Hindlimb muscle (tissue), 1 donor: ENCODE measurements at places on chromosomes 12 and 14.

GRCh38 chr12:65278576-65279368 is at the start of gene MSRB3:
Gene MSRB3, plus strand, starts transcription at chr12:65278683. Its CDS starts 29,897 bp downstream, at chr12:65308580.
- DNase-seq: peak; percentile 77

DNA sequence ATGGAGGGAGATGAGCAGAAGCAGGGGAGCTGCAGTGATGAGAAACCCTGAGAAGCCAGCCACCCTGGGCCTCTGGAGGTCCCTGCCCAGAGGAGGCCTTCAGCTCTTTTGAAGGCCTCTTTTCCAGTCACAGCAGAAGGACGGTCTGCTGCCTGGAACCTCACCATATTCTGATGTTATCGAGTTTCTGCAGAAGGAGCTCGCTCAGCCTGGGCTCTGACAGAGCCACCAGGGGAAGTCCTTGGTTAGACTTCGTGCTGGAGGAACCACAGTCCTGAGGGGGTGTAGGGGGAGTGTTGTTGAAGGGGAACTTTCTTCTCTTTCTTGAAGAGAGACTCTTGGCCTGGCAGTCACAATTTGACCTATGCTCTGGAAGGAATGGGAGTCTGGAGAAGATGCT is 25.1 kb upstream of the BATF start:
- no peak for DNase-seq

DNA sequence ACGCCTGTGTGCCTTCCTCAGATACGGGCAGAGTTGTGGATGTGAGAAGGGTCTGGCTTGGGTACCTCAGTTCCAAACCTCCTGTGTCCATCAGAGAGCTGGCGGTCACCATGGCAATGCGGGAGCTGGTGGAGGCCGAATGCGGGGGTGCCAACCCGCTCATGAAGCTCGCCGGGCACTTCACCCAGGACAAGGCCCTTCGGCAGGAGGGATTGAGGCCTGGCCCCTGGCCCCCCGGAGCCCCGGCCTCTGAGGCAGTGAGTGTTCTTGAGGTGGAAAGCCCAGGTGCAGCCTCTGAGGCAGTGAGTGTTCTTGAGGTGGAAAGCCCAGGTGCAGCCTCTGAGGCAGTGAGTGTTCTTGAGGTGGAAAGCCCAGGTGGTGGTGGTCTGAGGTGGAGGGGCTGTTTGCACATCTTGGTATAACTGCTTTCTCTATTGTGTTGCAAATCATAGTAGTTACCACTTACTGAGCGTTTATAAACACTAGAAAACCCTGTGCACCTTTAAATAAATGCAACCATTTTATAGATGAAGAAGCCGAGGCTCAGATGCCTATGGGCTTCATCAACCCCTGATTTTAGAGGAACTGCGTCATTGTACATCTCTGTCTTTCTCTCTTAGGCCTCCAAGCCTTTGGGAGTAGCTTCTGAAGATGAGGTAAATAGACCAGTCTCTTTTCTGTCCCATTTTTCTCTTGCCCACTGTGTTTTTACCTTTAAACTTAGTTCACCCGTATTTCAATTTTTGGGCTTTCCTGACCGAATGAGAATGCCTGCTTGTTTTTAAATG is 976 bp downstream of the PEX5 start:
- DNase-seq: no peak

- no peak for DNase-seq
These were observed 89.7 kb downstream of the NUMB start for GRCh38 chr14:73368616-73369015.

- DNase-seq: no peak
These were observed 6.0 kb upstream of the PRKAG1 start for GRCh38 chr12:49024543-49024942.

- DNase-seq: no peak
These were observed 157.0 kb upstream of the RBM19 start for GRCh38 chr12:114123108-114123507.

DNA sequence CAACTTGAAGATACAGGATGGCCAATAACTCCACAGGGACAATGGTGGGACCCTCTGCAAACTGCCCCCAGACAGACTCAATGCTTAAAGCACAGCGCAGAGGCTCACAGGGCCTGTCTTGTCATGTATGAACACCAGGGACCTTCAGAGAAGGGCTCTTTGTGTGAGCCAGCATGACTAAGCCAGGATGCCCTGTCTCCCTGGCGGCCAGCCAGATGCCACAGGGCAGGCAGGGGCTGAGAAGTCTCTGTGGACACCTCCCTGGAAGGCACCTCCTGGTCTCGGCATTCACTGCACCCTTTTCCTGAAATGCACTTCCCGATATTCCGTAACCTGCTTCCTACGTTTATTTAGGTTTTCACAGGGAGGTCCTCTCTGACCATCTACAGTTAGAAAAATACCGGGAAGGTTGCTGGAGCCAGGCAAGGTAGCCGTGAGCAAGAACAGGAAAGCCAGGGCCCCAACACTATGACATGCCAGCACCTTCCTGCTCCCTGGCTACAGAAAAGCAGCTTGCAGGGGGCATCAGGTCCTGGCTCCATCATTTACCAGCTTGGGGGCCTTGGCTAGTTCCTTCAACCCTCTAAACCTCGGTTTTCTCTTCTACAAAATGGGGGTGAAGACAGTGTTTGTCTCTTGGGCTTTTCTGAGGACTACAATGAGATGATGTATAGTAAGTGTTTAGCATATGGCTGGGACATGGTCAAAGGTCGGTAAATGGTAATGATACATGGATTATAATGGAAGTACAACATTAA is 65.0 kb downstream of the PITPNM2 start:
- no peak for DNase-seq

DNA sequence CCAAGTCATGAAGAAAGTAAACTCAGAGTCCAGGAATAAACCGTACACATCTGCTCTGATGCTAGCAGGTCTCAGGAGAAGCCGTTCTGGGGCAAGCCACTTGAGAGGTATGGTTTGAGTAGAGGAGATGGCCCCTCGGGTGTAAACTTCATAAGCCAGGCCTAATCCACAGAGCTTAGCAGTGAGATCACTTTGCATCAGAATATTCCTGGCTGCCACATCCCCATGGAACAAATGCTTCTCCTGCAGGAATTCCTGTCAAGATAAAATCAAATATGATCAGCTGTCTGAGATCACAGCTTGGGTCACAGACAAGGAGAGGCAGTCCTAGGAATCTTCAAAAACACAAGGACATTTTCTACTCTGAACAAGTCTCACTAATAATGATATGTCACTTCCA is 11.2 kb upstream of the MAGOHB start:
- DNase-seq: no peak

- DNase-seq: no peak
These were observed 22.5 kb upstream of the ATP2B1 start for GRCh38 chr12:89731089-89731488.

DNA sequence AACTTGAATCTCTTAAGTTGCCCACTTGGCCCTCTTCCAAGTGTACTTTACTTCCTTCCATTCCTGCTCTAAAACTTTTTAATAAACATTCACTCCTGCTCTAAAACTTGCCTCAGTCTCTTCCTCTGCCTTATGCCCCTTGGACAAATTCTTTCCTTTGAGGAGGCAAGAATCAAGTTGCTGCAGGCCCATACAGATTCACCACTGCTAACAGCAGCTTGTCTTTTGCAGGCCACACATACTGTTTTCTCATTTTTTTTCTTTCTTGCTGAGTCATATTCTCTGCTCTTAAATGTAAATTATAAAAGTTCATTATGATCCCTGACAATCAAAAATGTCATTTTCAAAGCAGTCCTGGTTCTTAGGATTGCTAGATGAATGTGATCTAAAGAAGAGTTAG is 1820.8 kb upstream of the FLRT2 start:
- no peak for DNase-seq

DNA sequence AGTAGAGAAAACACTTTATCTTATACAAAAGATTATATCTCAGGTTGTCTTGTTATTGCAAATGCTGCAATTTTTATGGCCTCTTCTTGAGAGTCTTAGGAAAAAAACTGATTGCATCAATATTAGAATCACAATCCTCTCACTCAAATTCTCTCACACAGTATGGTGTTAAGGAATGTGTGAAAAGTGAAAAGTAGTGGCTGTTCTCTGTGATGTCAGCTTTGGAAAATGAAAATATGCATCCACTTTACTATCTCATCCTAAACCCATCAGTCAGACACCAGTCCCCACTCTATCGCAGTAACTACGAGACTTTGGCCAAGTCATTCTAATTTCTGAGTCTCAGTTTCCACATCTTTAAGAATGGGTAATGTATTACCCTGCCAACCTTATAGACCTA is 32.6 kb upstream of the NTF3 start:
- DNase-seq: no peak

- no peak for DNase-seq
These were observed 261.7 kb downstream of the CACNA1C start for GRCh38 chr12:2314492-2314891.

GRCh38 chr14:84751745-84752144 is 778.2 kb upstream of the FLRT2 start:
- no peak for DNase-seq

- DNase-seq: no peak
These were observed 120.3 kb upstream of the SLC38A4 start for GRCh38 chr12:46946137-46946536.

GRCh38 chr12:106897082-106897481 is 58.6 kb upstream of the TMEM263 start:
- DNase-seq: no peak

DNA sequence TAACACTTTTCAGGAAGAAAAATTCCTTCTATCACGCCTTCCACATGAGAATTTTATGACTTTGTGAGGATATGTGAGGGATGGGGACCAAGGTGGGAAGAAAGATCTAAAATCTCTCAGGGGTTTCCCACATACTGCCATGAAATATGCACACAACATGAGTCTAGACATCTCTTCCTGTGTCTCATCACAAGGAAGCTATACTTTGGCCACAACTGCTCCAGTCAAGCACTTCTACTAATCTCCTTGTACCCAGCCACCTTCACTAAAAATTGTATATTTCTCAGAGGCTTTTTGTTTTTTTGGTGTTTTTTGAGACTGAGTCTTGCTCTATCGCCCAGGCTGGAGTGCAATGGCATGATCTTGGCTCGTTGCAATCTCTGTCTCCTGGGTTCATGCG is 3.2 kb downstream of the OSBPL8 start:
- DNase-seq: no peak

GRCh38 chr12:75724928-75725312 is 213.5 kb upstream of the KRR1 start:
- peak; percentile 83 for DNase-seq

GRCh38 chr12:2543801-2544200 is 251.0 kb upstream of the FKBP4 start:
- no peak for DNase-seq

DNA sequence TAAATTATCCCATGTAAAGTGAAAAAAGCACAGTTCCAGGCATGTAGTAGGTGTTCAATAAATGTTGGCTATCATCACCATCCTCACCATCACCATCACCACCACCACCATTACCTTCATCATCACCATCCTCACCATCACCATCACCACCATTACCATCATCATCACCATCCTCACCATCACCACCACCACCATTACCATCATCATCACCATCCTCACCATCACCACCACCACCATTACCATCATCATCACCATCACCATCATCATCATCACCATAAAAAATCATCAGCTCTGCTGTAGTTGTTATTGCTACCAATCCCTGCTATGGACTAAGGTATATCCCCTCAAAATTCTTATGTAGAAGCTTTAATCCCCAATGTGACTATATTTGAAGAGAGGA is 15.1 kb downstream of the ISCU start:
- DNase-seq: no peak

- peak; percentile 75 for DNase-seq
These were observed 34.6 kb upstream of the ANKRD9 start for GRCh38 chr14:102544046-102544746.

DNA sequence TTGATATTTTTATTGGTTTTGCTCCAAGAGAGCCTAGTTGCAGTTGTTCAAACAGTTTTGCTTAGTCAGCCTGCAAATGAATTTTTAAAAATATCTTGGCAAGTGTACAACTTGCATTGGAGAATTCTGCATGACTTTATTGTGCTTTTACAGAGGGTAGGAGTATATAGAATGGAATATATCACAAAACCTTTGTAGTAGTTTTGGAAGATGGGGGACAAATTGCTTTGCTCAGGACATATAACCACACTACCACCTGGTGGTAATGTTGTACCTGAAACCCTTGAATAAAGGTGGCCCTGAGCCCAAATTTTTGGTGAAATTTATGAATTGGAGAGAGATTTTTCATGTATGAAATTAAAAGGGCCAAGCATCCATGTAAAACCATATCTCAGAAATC is 645.2 kb downstream of the MED13L start:
- DNase-seq: peak; percentile 26

DNA sequence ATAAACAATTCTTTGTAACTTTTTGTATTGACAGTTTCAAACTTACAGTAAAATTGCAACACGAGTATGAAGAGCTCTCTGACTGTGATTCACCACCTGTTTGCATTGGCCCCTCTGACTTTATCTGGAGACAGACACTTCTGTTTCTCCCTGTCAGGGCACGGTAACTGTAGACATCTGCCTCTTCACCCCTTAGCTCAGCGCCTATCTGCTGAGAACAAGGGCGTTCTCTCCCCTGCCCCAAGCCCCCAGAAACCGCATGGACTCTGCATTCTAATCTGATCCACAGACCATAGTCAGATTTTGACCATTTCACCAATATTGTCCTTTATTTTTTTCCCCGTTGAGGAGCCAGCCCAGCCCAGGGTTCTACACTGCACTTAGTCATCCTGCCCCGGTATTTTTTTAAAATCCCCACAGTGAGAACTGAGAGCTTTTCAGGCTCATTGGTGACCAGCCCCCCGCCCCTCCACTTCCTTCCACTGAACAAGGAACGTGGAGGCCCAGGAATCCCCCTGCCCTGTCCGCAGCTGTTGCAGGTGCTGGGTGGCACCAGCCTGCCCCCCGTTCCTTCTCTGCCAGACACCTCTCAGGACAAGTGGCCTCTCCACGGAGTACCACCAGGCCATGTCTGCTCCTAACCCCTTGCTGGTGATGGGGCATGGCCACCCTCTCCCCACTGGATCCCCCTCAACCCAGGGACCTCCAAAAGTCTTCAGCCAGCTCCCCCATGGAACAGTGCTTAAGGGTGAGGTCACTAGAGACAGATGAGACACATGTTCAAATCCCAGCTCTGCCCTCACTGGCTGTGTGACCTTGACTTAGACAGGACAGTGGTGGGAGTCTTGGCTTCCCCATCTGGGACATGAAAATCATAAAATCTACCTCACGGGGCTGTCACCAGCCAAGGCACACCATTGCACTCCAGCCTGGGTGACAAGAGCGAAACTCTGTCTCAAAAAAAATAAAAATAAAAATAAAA is 11.2 kb downstream of the RHOF start:
- no peak for DNase-seq

DNA sequence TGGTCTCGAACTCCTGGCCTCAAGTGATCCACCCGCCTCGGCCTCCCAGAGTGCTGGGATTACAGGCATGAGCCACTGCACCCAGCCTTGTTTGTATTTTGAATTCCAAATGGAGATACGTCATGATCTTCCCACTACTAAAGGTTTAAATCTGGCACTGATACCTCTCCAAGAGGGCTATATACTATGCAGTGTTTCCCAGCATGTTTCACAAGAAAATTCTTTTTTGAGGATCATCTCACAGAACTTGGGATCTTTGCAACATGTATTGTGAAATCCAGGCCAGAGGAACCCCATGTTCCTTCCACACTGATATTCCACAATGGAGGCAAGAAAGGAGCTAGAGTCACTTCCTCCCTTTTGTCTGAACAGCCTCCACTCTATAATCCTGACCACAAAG is 112.7 kb downstream of the NT5DC3 start:
- no peak for DNase-seq
